ENCODE measurements at places on chromosomes 7 and 10.

DNA sequence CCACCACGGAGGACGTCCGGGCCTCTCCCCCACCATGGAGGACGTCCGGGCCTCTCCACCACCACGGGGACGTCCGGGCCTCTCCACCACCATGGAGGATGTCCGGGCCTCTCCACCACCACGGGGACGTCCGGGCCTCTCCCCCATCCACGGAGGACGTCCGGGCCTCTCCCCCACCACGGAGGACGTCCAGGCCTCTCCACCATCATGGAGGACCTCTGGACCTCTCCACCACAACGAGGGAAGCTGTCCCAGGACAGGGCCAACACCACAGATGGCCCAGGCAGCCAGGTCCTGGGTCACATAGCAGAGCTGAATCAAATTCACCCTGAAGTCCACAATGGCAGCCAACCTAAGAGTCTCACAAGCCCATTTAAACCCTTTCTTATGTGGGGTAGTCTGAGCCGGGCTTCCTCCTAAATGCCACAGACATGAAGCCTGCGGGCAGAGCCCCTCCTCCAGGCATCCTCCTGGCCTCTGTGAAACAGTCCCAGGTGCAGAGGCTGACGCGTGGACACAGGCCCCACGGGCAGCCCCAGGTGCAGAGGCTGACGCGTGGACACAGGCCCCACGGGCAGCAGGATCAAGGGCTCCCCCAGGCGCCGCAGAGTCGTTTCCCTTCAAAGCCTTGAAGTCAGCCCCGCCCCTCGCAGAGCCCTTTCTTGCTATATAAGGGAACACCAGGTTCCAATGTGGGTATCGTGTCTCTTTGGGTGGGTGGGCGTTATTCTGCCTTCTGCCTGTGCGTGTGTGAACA is 47.0 kb downstream of the FOXL3 start:
- no peak for DNase-seq

GRCh38 chr10:58660575-58661255 is 148.0 kb downstream of the BICC1 start:
- no peak for DNase-seq

GRCh38 chr7:44280993-44281721 is 44.2 kb downstream of the CAMK2B start:
- no peak for DNase-seq

DNA sequence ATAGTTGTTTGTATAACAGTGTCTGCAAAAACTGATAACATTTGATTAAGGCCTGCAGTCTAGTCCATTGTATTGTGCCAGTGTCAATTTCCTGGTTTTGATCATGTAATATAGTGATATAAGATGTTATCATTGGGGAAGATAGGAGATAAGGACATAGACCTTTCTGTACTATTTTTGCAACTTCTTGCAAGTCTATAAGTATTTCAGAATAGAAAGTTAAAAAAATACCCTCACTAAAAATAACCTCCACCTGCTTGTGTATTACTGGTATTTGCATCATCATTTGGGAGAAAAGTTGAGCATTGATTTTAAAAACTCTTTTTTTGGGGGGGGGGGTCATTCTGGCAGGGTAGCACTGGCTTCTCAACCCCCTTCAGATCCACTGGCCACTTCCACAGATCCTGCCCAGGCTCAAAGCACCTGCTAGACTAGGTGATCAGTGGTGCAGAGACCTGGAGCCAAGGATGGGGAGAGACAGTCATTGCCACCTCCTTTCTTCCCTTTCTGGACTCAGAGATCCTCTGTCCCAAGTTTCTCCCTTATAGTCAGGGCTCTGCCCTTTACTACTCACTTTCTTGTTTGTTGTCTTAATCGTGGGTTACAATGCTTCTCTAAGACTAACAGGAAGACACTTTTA is 103.0 kb downstream of the RBM20 start:
- DNase-seq, result no peak

- DNase-seq, result no peak
Measured at GRCh38 chr7:96562966-96563365, 146.7 kb downstream of the SEM1 start.

DNA sequence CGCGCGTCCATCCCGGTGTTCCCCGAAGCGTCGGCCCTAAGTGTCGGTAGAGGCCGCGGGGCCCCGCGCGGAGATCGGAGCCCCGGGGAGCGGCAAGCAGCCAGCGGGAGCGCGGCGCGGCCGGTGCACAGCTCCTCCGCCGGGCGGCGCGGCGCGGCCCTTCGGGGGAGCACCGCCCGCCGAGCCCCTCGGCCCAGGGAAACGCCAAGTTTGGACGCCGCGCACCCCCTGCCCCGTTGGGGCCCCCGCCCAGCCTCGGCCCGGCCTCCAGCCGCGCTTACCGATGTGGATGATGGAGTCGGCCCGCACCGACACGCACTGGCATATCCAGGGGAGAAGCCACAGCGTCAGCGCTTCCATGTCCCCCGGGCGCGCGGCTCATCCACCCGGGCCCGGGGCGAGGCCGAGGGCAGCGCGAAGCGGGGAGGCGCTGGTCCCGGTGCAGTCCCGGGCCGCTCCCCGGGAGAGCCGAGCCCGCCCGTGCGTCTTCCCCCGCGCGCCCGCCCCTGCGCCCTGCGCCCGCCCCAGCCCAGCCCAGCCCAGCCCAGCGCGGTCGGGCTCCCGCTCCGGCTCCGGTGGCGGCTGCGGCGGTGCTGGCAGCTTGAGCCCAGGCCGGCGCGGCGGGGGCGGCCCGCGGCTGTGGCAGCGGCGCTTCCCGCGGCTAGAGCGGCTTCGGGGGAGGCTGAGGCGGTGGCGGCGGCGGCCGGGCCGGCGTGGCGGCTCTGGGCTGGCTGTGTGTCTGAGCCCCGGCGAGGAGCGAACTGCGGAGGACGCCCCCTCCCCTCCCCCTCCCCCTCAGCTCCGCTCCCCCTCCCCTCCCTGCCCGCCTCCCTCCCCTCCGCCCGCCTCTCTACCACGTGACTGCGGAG is at the start of gene GRID1:
Gene GRID1 (minus strand): TSS at position 763 of the 869 bp plus-strand sequence.
- peak; percentile 55 for DNase-seq

Measured in HuH-7 (cell line).